ENCODE measurements at places on chromosomes 11 and 22.

GRCh38 chr11:65251476-65251875, 10.3 kb upstream of the POLA2 start:
- DNase-seq = no peak

- DNase-seq = no peak
These were observed 288.5 kb downstream of the KIRREL3 start for GRCh38 chr11:126711977-126712625.

- no peak for DNase-seq
These were observed 155.0 kb upstream of the CCDC90B start for GRCh38 chr11:83441171-83441570.

DNA sequence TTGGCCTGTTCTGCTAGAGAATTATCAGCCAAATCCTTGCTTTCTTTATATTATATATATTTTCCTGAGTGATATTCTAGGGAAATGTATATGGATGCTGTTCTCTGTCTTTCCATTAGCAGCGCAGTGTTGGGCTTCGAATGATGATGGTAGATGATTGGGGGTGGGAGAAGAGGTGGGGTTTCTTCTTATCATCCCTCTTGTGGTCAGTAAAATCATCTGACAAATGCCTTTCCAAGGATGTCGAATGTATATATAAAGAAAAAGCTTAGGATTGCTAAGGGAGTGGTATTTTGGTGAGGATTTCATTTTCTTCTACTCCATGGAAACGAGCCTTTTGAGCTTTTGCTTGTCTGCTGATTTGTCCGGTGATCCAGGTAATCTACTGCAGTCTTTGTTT, 48.9 kb downstream of the ARHGEF12 start:
- no peak for DNase-seq

GRCh38 chr11:14884667-14885273, 7.3 kb downstream of the CYP2R1 start:
- DNase-seq = no peak

DNA sequence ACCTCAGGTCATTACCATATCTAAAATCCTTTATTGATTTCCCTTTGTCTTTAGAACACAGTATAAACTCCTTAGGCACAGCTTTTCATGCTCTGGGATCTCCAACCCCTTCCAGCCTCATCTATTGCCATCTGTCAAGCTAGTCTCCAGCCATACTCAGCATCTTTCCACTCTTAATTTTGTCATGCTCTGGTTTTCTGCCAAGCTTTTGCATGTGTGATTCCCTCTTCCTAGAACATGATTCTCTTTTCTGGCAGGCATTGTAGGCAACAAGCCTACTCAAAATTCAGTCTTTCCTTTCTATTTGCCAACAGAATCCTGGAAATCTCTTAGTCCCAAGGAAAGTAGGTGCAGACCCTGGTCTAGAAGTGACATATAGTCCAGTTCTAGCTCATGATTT, 35.5 kb upstream of the SLC6A5 start:
- DNase-seq = no peak

DNA sequence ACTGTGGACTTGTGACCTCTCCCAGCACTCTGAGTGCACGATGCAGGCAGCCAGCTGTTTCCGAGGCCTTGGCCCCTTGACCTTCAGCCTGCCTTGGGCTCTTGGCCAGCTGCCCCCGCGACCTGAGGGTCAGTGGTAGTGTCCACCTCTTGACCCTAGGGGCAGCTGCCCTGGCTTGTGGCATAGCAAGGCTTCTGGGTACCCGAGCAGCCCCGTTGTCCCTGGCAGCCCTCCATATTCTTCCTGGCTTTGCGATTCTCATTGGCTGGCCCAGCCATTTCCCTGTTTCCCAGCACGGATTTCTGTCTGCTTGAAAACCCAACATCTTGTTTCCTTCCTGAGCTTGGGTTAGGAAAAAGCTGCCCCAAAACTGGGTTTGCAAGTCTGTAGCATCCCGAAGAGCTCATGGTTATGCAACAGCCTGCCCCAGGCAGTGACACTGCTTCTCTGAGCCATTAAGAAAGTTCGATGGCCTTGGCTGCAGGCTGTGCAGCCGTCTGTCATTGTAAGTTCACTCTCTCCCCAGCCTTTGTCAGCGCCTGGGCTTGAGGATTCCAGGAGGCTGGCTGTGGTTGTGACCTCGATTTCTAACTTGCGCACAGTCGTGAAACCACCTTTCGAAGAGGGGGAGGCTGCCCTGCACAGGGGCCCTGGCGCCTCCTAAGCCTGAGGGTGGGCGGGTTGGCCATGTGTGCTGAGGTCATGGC, 48.8 kb downstream of the FBLN1 start:
- DNase-seq = no peak

- DNase-seq = no peak
These were observed 97.5 kb downstream of the PARVA start for GRCh38 chr11:12474871-12475270.

All from NCI-H2029 (cell line).